Amniotic stem cell (primary cell): ENCODE measurements at places on chromosomes 11 and 22.
A peak's percentile ranks its signal among the peaks of the same experiment; 100 is the strongest.

- no peak for DNase-seq
These were observed 5.0 kb downstream of the PHLDB1 start for GRCh38 chr11:118612378-118612777.

- DNase-seq, result no peak
These were observed 107.8 kb upstream of the CHORDC1 start for GRCh38 chr11:90330632-90331031.

GRCh38 chr11:113277907-113278306, 36.5 kb upstream of the TTC12 start:
- DNase-seq, result no peak

DNA sequence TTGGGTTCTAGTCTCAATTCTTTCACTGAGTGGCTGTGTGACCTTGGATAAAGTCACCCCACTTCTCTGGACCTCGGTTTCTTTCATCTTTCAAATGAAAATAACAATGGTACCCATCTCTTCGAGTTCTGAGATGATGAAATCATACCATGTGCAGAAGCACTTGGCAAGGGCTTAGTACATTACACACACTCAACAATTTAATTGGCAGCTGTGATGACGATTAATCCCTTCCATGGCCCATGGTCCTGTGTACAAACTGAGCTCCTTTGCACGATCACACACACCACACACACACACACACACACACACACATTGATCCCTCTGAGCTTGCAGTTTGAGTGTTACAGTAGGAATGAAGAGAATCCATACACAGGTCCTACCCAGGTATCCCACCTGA, 103.4 kb upstream of the ASPHD2 start:
- no peak for DNase-seq

GRCh38 chr11:64875369-64876228, 2.8 kb downstream of the EHD1 start:
- no peak for DNase-seq

GRCh38 chr22:50190941-50191741, 5.4 kb downstream of the TRABD start:
- DNase-seq, result no peak

DNA sequence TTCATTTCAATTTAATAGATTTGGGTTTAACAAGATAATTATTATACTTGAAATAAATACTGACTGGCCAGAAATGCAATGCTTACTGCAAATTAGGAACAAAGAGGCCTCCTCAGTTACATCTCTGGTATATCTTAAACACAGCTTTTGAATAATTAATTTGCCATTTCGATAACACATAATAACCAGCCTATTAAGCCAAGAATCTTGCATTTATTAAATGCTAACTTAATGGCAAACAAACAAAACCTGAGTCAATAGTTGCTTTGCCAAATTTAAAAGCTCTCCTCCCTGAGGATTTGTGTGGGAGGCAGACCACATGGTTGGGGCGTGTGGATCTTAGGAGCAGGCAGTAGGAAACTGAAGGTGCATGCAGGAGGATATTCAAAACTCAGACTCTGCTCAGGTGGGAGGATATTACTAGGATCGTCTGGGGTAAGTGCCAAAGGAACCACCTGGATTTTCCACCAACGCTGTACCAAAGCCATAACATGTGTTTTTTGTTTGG, 17.9 kb upstream of the FJX1 start:
- DNase-seq, result no peak

DNA sequence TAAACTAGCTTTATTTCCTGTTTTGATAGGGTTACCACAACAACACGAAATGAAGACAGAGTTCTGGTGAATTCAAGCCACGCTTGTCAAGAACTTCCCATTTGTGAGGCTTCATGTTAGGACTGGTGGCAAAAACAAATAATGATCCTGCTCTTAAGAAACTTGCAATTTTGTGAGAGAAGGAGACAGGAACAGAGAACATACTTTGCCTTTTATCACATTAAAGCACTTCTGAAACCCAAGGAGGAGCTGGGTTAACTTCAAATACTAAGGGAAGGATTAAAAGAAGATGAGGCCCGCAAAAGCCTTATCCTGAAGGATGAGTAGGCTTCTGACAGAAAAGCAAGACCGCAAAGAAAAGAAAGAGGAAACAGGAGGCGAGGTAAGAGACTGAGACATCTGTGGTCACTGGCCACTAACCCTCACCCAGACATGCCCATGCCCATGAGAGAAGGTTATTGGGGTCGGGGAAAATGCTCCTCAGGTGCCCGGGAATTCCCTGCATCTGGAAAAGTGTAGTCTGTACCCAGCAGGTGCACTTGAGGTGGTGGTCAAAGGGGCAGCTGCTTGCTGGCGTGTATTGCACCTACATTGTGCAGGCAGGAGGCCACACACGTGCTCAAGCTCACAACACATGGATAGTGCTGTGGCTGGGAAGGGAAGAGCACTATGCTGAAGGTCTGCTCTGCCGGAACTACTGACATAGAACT, 50.5 kb downstream of the MAPK1 start:
- peak; percentile 84 for DNase-seq

DNA sequence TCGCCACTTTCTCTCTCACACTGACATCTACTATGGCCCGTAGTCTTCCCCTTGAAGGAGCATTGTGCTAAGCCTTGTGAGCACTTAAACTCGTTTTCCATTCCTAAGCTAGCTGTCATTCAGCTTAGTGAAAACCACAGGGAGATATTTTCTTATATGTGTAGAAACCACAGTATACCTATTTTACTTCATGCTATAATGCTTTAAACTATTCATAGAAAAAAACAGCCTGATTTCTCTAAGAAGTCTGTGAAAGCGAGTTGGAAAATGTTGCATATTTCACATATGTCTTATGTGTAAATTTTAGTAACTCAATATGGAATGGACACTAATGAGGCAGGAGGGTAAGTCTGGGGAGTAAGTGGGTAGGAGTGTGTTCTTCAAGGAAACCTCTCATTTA, 194.3 kb upstream of the CTSC start:
- DNase-seq, result no peak

- no peak for DNase-seq
These were observed 185.6 kb upstream of the TENM4 start for GRCh38 chr11:79626135-79627075.

- no peak for DNase-seq
These were observed 3.3 kb upstream of the MIEF1 start for GRCh38 chr22:39498802-39499201.

- no peak for DNase-seq
These were observed 48.8 kb upstream of the TTLL12 start for GRCh38 chr22:43235445-43236409.

GRCh38 chr11:86738568-86738967, 61.8 kb upstream of the PRSS23 start:
- DNase-seq, result no peak

DNA sequence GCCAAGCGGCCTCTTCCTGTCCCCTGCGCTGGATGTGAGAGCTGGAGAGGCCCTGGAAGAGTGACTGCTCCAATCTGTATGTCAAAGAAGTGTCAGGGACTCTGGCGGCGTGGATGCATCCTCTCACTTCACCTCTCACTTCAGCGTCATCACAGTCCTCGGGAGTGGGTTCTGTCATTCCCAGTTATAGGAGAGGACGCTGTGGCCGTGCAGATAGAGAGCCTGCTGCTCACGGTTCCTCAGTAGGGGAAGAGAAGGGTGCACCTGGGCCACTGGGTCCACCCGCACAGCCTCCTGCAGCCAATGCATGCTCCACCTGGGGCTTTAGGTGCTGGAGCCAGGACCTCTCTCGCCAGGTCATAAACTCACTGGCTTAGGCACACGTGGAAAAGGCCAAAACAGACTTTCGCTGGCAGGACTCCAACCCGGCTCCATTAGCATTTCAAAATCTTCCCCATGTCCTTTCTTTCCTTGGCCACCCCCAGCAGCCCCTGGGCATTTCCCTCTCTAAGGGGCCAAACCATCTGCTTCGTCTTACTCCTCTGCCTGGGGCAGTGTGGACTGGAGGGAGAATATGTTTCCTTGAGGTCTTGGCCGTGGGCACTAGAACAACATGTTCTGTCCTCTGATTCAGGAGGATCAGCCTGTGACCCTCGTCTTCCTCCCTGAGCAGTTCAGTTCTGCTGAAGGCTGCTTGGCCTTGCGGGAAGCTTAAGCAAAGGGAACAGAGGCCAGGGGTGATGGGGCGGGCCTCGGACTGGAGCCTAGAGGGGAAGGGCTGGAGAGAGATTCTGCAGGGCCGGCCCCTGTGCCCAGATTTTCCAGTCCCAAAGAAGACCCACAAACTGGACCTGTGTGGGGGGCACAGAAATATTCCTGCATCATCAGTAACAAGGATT, 57.8 kb downstream of the ST14 start:
- DNase-seq, result no peak

DNA sequence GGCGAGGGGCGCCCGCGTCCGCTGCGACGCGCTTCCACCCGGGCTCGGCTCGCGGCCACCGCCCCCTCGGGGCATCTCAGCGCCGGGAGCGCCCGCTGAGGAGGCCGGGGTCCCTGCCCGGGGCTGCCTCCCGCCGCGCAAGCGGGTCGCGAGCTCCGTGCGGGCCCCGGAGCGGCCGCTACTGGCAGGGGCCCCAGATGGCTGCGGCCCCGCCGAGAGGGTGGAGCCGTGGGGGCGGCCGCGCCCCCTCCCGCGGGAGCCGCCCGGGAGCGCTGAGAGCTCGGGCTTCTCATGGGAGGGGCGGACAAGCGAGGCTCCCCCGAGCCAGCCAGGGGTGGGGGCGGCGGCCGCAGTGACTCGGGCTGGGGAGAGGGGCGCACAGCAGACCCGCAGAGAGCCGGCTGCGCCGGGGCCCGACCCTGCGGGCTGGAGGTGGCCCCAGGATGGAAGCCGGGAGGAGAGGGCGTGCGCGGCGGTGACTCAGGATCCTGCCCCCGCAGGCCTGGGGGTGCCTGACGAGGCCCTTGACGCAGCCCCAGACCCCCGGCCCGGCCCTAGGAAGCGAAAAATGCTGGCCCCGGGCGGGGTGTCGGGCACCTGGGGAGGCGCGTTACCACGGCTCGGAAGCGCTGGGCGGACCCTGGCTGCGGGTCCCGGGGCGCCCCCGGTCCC, 603 bp upstream of the ZFTA start:
- DNase-seq, result no peak

DNA sequence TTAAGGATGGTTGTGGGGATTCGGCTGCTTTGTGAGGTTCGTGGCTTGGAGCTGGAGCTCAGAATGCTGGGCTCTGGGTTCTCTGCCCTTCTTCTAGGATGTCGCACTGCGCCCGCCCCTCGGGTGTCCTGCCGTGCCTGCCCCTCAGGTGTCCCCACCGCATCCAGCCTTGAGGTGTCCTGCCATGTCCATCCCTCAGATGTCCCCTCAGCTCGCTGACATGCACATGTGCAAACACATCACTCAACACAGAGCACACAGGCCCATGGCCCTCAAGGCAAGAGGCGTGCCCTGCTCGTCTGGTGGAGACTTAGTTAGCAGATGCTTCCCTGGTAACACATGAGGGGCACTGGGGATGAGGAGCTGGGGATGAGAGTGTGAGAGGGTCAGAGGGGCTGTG, 359.3 kb downstream of the TBC1D22A start:
- DNase-seq, result no peak

GRCh38 chr11:33881651-33882503, 10.0 kb downstream of the LMO2 start:
- no peak for DNase-seq

DNA sequence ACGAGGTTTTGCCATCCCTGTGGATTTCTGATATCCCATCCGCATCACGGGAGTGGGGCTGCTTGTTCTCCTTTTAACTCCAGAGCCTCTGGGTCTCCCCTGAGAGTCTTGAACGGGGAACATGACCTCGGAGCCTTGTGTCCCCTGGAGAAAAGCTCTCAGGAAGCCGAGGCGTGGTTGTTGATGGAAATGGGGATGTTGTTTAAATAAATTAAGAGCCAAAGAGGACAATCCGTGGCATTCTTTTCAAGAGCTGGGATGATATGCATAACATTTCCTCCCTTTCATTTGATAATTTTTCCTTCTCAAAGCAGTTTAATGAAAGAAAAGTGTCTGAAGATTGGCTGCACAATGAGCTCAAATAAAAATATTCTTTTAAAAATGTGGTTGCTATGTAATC, 14.2 kb downstream of the TSPAN18 start:
- no peak for DNase-seq

DNA sequence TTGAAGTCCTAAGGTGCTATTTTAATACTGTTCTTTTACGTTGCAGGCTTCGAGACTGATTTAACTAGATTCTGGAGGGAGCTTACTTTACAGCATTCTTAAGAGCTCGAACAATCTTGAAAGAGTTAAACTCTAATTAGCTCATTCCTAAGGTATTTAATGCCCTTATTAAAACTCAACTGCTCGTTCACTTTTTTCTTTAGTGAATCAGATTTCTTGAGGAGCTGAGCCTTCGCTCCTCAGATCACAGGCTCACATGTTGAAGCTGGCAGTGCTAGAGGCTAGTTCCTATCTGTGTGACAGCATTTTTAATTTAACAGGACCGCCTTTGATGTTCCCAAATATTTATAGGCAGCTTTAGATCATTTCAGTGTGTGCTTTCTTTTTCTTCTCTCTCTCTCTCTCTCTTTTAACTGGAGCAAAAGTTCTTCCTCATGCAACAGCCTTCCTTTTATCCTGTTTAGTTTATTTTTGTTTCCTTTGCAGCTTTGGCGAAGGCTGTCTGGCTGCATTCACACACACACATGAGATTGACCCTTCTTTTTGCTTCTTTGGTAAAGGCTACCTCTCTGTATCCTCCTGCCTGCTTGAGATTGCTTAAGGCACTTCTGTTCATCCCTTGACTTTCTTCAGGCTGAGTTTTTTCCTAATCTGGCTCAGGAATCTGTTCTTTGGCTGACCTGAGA, 21.0 kb downstream of the ZNRF3 start:
- no peak for DNase-seq

- DNase-seq, result no peak
These were observed 289.1 kb downstream of the ETS1 start for GRCh38 chr11:128298271-128298670.

DNA sequence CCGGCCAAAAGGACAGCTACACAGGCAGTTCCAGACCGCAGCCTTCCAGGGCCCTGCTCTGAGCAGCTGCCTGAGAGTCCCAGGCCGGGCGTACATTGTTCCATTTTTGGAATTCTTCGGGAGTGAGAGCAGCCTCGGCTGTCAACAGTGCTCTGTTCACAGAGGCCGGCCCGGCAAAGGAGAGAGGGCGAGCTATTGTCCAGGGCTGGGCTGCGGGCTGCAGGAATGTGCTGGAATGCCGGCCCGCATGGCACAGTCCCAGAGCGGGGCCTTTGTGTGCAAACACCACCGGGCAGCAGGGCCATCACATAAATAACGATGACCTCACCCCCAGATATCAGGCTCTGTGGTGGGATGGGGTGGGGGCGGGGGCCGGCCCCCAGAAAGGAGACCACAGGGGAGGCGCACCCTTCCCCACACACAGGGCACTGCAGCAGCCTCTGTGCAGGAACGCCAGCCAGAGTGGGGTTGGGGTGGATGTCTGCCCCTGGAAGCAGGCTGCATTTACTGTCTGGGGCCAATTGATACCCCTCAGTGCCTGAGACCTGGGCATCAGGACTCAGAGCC, 15.8 kb downstream of the LINC01488 start:
- DNase-seq, result peak; percentile 88

DNA sequence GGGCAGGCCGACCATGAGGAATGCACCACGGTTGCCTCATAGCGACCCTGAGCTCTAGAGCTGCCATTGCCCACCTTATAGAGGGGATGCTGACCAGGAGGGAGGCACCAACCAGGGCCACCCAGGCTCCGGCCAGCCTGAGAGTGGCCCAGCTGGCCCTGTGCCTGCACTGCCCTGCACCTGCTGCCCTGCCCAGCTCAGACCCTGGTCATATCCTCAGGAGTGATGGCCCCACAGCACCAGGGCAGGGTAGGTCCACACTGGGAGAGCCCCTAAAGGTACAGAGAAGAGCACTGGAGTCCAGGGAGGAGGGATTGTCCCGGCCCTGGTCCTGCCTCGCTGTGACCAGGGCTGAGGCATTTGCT, 127.8 kb downstream of the MED15 start:
- no peak for DNase-seq

- DNase-seq, result no peak
These were observed 7.6 kb upstream of the LMO1 start for GRCh38 chr11:8271106-8271886.

GRCh38 chr22:33393432-33393831, 335.3 kb upstream of the SYN3 start:
- DNase-seq, result no peak
